Right kidney (tissue), 9 donors: ENCODE measurements at places on chromosomes 2 and 18.

DNA sequence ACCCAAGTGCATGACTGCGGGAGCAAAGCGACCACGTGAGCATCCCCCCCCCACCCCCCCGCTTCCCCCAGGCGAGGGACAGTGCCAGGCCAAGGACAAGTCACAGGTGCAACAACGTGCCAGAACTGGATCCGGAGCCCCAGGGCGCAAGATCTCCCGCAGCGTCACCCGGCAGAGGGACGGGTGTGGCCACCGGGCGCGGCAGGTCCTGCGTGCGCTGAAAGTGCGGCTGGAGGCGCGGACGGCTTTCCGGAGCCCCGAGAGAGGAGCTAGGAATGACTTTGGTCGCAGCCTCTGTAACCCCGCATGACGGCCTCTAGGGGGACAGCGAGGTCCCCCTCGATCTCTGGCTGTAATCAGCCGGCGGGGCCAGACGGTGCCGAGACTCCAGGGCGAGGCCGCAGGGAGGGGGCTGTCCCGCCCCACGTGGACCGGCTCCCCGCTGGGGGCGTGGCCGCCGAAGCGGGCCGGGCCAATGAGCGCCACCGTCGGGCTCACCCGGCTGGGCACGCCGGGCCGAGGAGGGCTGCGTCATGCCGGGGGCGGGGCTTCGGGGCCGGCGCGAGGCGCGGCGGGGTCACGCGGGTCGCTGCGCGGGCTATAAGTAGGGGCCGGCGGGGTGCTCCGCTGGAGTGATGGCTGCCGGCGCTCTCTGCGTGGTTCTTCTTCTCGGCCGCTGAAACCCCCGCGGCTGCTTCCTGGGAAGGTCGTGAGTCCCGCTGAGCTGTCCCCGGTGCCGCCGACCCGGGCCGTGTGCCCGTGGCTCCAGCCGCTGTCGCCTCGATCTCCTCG lies at the start of gene SLC20A1:
SLC20A1 (plus strand) TSS at position 630 of the 792 bp plus-strand sequence. CDS start 890 bp downstream, outside the sequence.
- peak; percentile 97 for DNase-seq

GRCh38 chr2:2808551-2809058 lies 477.5 kb upstream of the MYT1L start:
- no peak for DNase-seq

DNA sequence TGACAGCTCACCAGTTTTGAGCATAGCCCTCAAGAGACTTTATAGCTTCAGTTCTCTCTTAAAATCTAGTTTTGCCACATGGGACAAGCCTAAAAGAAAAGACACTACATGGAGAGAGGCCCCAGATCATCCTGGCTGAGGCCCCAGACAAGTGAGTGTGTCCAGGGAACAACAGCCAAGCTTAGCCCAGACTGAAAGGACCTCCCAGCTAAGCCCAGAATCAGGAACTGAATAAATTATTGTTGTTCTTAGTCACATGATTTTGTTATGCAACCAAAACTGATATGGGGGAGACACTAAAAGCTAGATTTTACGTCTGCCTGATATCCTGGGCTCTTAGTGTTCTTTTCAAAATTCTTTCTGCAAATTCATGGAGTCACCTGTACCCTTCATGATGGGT lies 29.3 kb upstream of the LBH start:
- no peak for DNase-seq

- no peak for DNase-seq
Measured at GRCh38 chr2:173130496-173131465, 55.1 kb downstream of the MAP3K20 start.

GRCh38 chr2:209322905-209323512 lies 100.8 kb upstream of the MAP2 start:
- no peak for DNase-seq

GRCh38 chr2:15695582-15696330 lies 104.1 kb downstream of the DDX1 start:
- no peak for DNase-seq

DNA sequence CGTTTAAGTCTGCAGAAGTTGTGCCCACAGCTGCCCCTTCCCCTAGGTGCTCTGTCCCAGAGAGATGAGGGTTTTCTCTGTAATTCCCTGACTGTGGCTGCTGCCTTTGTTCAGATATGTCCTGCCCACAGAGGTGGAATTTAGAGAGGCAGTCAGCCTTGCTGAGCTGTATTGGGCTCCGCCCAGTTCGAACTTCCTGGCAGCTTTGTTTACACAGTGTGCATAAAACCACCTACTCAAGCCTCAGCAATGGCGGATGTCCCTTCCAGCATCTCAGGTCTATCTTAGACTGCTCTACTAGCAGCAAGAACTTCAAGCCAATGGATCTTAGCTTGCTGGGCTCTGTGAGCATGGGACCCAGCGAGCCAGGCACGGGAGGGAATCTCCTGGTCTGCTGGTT lies 48.1 kb downstream of the LHCGR start:
- DNase-seq = no peak

- DNase-seq = no peak
Measured at GRCh38 chr2:36376992-36377738, 21.6 kb downstream of the CRIM1 start.

DNA sequence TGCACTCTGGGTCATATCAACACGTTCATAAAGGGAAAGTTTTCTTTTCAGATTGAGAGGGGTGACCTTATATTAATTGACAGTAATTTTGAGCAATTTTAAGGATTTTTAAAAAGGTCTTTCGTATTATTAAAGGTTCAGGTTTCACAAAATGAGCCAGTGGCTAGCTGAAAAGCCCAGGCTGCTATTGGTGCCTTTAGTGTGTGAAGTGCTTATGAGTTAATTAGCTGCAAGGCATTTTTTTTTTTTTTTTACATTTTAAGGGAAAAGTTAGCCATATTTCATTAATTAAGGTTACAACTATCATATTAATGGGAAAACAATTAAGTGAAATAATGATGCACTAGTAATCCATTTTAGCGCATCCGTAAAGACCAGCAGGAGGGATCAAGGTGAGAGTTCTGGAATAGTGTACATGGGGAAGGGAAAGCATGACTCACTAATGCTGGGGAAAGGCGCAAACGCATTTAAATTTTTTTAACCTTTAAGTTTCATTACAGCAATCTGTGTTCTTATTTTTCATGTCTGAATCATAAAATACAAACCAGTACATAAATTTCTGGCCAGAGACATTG lies 200.0 kb downstream of the ZNF407 start:
- no peak for DNase-seq

DNA sequence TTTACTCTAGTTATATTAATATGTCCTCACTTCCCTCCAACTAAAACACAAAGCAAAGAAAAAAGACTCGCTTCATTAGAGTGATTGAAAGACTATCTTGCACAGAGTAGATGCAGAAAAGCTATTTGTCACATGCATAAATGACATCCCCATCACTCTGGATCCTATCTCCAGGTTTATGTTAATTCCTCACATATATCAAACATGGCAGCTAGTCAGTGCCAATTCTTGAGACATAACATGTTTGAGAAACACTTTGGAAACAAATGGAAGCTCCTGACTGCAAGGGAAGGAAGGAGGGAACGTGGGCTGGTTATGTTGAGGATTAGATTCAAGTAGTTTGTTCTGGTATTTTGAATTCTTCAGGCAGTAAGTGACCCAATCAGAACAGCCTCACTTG lies 89.8 kb upstream of the BCL2L11 start:
- no peak for DNase-seq
